ENCODE measurements at places on chromosomes 4 and X.

DNA sequence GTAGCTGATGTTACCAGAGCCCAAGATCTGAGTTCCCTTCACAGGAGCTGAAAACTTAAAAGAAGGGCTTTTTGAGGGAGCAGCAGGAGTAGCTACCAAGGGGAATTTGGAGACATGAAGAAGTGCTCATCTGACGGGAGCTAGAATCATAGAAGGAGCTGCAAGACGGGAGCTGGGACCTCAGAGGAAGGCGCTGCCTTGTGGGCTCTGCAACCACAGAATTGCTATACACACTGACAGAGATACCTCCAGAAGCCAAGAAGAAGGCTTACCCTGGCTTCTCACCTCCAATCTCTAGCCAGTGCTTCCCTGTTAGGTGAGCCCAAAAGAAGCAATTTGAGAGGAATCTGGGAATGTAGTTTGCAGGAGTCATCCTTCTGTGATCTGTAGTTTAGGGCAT is 35.9 kb downstream of the DCAF8L2 start:
- DNase-seq = no peak

DNA sequence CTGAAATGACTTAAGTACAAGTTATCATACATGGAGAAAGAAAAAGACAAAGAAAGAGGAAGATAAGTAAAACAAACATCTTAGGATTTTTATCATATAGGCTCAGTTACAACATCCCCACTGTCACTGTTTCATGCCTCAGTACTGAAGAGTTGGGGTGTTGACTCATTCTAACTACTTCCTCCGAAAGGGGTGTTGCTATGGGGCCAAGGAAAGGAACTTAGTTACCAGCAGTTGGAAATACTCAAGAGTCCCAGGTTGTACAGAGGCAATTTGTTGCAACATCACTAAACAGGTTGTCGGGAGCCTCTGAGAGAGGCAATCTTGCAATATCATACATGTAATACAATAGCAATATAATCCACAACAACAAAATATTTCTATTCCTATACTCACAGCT is 1264.7 kb downstream of the PCDH7 start:
- no peak for DNase-seq

- DNase-seq = no peak
Measured at GRCh38 chrX:104166735-104167436, 633 bp downstream of the FAM199X start.

GRCh38 chr4:1927675-1928074 is 56.5 kb downstream of the NSD2 start:
- DNase-seq = no peak

GRCh38 chrX:64758047-64758446 is 218.2 kb downstream of the ZC4H2 start:
- no peak for DNase-seq

DNA sequence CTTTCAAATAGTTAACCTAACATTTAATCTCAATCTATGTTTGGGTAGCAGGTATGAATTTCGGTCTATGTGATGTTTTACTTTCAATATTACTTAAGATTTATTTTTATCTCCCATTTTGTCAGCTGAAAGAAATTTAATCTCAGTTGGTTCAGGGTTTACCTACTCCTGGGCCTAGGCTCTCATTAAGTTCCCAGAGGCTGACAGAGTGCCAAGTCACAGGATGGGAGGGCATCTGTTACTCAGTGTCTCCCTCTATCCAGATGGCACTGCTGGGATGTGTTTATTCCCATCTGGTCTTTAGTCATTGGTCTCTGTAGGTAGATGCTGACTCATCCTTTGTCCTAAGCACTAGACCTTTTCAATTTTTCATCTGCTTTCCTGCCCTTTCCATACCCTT is 129.4 kb upstream of the ARSJ start:
- no peak for DNase-seq

DNA sequence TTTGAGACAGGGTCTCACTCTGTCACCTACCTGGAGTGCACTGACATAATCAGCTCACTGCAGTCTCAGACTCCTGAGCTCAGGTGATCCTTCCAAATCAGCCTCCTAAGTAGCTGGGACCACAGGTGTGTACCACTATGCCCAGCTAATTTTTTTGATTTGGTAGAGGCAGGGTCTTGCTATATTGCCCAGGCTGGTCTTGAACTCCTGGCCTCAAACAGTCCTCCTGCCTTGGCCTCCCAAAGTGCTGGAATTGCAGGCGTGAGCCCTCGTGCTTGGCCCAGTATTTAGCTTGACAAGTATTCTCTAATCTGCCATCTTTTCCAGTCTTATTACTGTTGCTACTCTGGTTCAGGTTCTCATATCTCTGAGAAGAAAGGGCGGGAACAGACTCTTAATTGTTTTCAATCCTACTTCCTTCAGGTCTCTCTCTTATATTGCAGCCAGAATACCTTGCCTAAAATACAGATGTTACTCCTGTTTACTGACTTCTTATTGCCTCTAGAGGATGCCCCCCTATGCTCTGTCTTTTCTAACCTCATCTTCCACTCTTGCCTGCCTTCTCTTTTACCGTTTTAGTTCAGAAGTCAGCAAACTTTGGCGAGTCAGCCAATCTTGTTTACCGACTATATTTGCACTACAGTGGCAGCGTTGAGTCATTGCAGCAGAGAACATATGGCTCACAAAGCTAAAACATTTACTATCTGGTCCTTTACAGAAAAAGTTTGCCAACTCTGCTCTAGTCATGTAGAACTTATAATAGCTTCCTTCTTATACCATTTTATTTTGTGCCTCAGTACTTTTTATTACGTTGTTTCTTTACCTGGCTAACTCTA is 19.0 kb downstream of the MRPL1 start:
- DNase-seq = no peak

DNA sequence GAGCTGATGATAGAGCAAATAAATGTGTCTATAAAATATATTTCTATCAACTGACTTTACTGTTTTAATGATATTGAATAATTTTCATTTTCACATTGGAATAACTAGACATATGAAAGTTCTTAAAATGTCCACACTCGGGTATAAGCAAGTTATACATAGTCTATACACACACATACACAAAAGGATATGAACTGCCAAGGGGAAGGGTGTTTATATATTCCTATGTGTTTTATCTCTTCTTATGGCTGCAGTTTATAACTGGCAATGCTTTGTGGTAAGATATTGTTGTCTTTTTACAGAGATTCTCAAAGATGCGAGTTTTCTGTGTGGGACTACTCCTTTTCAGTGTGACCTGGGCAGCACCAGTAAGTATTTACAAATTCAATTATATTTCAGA is 1.6 kb downstream of the MEPE start:
- DNase-seq = no peak

- DNase-seq = no peak
Measured at GRCh38 chrX:120653000-120653399, 23.1 kb upstream of the C1GALT1C1 start.

- no peak for DNase-seq
Measured at GRCh38 chr4:70559924-70560323, 32.1 kb upstream of the AMBN start.

- DNase-seq = no peak
Measured at GRCh38 chrX:143669395-143669794, 33.5 kb upstream of the SLITRK4 start.

- no peak for DNase-seq
Measured at GRCh38 chrX:98398542-98398941, 1514.8 kb downstream of the RPA4 start.

GRCh38 chr4:164894702-164895101 is 17.7 kb downstream of the APELA start:
- DNase-seq = no peak

- DNase-seq = peak; percentile 12
Measured at GRCh38 chrX:103628386-103629317, at the start of gene TCEAL1. Gene TCEAL1 (plus strand): TSS chrX:103628975. CDS start chrX:103629917, 942 bp downstream.

DNA sequence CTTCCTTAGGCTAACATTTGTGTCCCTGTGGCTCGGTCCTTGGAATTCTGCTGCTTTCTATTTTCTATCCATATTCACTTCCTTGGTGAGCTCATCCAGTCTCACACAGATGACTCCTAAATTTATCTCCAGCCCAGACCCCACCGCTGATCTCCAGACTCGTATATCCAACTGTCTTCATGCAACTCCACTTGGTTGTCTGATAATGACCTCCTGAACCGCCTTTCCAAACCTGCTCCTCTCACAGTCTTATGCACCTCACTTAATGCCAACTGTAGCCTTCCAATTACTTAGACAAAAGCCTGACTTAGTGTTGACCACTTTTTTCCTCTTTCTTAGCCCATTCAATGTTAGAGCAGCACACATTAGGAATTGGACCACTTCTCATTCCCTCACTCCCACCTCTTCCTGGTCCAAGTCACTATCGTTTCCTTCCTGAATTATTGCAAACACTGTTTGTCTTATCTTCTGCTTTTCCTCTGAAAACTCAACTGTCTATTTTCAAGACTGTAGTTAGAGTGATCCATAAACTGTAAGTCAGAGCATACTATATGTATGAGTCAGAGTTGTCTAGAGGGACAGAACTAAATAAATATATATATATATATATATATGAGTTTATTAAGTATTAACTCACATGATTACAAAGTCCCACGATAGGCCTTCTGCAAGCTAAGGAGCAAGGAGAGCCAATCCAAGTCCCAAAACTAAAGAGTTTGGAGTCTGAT is 292.5 kb downstream of the UNC5C start:
- no peak for DNase-seq

DNA sequence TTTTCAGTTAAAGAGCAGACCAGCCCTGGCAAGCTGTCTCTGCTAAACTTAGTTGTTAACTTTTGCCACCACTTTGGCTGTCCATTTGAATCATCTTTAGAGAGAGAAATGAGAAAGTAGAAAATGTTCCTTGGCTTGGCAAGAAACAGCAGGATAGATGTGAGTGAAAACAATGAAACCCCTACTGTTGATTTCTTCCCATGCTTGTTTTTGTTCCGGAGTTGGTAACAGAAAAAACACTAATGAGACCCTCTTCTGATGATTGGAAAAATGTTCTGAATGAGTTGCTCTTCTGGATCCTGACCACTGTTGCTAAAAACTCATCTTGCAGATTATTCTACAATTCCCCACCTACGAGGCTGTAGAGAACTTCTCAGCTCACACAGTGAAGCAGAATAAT is 203.3 kb downstream of the MAPK10 start:
- no peak for DNase-seq

DNA sequence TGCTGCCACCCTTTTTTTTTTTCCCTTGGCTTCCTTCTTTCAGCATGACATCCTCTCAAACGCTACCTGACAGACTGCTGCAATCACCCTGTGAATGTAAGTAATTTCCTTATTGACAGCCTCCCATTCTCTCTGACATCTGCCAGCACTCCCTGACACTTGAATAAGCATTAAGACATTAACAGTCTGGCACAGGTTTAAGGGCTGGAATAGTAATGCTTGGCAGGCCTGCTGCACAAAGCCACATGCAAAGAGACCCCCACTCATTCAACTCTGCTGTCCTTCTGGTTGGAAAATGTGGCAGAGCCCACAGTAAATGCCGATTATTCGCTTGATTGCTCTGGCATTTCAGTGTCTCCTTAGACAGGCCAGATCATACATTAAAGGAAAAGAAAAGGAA is 28.1 kb upstream of the RASGEF1B start:
- DNase-seq = no peak

- no peak for DNase-seq
Measured at GRCh38 chr4:148216866-148217814, 225.1 kb downstream of the NR3C2 start.

DNA sequence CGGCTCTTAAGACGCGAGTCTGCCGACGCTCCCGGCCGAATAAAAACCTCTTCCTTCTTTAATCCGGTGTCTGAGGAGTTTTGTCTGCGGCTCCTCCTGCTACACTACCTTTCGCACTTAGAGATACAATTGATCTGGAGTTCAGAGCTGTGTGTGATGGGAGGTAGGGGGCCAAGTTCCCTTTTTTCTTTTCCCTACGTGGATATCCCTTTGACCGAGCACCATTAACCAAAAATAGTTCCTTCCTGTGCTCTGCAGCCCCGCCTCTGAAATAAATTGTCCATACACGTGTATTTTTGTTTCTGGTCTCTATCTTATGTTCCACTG is 555 bp upstream of the PGM2 start:
- no peak for DNase-seq

DNA sequence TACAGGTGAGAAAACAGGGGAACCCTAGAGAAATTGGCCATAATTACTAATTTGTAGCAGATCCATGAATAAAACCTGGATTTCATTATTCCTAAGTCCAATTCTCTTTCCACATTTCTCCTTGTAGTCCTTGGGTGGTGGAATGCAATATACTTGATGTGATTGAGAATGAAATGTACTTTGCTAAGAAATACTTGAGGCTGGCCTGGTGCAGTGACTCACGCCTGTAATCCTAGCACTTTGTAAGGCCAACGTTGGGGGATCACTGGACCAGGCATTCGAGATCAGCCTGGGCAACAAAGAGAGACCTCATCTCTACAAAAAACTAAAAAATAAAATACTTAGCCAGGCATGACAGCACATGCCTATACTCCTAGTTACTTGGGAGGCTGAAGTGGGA is 15.9 kb downstream of the TMEM184C start:
- DNase-seq = no peak

DNA sequence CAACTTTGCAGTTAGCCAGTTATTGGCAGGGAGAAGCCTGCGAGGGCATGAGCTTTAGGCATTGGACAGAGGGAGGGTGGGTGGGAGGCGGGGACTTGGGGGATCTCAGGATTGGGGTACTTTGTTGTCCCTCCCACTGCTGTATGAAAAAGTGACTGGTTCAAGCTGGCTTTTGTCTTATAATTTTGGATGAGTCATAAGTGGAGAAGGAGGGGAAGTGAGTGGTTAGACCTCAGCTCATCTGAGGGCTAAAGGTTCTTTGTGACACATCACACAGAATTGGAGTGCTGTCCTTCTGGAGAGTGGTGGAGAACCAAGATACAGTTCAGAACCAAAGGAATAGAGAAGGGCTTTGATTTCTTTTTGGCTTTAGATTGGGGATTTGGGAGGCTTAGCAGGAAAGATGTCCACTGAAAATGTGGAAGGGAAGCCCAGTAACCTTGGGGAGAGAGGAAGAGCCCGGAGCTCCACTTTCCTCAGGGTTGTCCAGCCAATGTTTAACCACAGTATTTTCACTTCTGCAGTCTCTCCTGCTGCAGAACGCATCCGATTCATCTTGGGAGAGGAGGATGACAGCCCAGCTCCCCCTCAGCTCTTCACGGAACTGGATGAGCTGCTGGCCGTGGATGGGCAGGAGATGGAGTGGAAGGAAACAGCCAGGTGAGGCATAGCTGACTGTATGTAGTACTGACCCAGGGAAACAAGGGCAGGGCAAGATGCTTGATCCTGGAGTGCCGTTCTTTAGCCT is at the start of gene SLC4A4:
TSS of gene SLC4A4 (plus strand) at position 175 of the 748 bp plus-strand sequence.
- DNase-seq = no peak

GRCh38 chr4:74890341-74890740 is 42.6 kb upstream of the PARM1 start:
- no peak for DNase-seq
